ENCODE measurements at places on chromosomes 13 and 19. TPM values are rescaled to one million over a fixed set of nuclear protein-coding genes. Genes with fewer than 3 reads are reported as not detected.

ZNF492 gene
- 0.29 TPM for total RNA-seq

NBEA gene
- 2.0 TPM for total RNA-seq

APOC1 gene
- total RNA-seq, result 266 TPM

FGF9 gene
- total RNA-seq, result not detected
